Muscle of back (tissue), 13 donors: ENCODE measurements at places on chromosomes 3 and 15.

- DNase-seq, result no peak
Measured at GRCh38 chr3:41418961-41419691, 219.8 kb downstream of the CTNNB1 start.

DNA sequence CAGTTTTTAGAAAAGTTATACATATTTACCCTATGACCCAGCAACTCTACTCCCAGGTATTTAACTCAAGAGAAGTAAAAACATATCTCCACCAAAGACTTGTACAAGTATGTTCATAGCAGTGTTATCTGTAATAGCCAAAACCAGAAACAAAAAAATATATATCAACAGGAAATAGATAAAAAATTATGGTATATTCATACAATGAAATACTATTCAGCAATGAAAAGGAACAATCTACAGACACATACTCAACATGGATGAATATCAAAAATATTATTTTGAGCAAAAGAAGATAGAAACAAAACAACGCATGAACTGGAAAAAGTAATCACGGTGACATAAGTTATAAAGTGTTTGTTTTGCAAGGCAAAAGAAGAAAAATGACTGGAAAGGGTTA, 72.4 kb downstream of the VPS13C start:
- DNase-seq, result no peak

GRCh38 chr3:123153125-123154019, 48.4 kb upstream of the SEC22A start:
- no peak for DNase-seq

DNA sequence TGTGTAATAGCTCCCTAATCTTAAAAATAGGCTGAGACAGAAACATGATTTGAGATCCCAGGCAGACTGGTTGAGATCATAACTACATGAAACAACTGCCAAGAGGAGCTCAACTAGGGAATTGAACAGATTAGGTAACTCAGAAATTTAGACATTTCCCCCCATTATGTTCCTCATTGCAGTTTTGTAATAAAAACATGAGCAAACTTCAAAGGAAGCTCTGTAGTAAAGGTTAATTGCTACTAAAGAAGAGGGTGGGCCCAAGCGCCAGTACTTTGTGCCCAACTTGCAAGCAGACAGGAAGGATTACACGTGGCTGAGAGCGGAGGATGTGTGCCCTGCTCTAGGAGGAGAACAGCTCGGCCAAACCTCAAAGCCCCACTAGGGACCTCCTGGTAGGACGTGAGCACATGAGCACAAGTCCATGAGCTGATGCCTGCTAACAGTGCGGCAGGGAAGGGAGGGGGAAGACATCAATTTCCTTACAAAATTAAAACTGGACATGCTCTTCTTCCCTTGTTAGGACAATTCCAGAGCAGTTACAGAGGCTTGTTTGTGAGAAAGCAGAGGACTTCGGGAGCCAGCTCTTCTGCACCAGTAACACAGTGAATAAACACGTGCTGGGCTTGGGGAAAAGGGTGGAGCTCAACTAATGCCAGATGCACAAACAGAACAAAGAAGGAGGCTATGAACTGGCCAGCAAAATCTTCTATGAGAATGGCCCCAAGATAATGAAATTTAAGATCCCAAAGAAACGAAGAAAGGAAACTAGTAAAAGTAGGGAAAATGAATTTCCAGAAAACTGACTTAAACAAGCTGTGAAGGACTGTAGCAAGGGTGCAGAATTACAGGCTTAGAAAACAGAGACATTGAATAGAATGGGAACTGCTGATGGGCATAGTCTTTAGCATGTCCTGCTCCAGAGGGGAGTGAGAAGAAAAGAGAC, 275.5 kb downstream of the MECOM start:
- DNase-seq, result peak; percentile 81

DNA sequence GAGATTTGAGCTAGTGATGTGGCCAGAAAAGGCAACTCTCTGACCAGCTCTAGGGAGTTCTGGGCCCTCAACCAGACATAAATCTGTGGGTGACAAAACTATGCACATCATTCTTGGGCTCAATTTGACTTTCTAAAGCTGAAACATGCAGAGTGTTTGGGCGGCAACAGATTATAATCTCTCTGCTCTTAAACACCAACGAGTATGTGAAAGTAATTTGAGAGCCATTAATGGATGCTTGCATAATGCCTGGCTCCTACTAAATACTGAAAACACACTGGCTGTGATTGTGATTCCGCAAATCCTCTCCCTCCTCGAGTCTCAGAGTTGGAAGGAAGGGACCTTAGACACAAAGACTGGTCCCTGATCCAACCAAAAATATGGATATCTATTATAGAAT, 186.7 kb downstream of the UACA start:
- no peak for DNase-seq

DNA sequence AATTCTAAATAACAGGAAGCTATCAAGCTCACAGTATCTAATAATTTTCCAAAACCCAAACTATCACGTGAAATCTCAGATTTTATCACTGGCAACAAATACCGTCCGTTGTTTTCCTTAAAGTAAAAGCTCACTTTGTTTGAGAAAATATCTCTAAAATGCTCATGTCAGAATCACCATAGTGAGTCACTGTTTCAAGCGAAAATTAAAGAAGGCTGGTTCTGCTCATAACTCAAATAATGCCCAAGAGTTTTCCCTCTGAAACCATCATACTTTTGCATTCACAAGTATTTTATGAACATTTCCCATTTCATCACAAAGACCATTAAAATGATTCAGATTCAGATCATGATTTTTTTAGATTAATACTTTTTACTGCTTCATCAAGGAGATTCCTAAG, 50.6 kb downstream of the TBL1XR1 start:
- DNase-seq, result no peak

- DNase-seq, result peak; percentile 23
Measured at GRCh38 chr3:131694376-131694775, 191.6 kb upstream of the MRPL3 start.

- DNase-seq, result no peak
Measured at GRCh38 chr3:177802151-177802900, 605.0 kb upstream of the TBL1XR1 start.

DNA sequence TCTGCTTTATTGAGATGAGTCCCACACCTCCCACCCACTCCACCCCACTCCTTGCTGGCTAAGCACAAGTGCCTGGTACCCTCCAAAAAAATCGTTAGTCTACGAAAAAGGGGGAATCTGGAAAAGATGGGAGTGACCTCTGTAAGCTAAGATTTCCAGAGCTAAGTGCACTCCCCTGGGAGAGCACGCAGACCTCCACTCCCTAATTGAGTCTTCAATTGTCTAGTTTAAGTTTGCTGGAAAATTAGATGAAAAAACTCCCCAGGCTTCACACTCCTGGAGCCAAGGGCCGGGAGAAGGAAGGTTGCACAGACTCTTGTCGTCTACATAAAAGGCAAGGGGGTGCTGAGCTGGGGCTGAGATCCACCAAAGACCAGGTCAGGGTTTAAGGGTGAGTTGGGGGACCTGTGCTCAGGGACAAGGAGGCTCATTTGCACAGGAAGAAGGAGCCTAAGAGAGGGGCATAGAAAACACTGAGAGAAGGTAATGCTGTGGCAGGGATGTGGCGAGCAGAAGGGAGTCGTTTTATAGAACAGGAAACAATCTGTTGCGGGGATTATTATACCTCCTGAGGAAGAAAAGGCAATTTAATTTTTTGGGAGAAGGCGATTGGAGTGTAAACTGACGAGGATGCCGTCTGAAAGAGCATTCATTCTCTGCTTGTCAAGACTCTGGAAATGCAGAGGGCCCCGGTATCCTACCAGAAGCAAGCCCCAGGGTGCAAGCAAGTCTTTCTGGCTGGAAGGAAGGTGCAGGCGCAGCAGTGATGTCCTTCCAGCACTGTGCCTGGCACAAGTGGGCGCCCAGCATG, 126.5 kb upstream of the DLG1 start:
- DNase-seq, result no peak
